ENCODE measurements at places on chromosomes 5 and 9.

- no peak for DNase-seq
Measured at GRCh38 chr9:104068546-104068945, 25.6 kb upstream of the SMC2 start.

DNA sequence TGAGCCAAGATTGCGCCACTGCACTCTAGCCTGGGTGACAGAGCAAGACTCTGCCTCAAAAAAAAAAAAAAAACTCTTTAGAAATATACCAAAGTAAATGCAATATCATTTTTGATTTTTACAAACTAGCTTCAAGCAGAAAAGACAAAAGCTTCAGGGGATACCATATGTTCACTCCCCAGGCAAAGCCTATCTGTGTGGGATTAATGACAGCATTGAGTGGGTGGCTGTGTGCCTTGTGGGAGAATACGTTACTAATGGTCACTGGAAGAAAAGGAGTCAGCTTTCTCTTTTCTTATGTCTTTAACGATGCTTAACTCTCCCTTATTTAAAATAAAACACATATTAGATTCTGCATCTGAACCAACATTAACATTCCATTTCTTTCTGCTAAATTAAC lies 1.9 kb downstream of the PCA3 start:
- DNase-seq = no peak

- DNase-seq = no peak
Measured at GRCh38 chr5:56126487-56127179, 106.5 kb downstream of the ANKRD55 start.

DNA sequence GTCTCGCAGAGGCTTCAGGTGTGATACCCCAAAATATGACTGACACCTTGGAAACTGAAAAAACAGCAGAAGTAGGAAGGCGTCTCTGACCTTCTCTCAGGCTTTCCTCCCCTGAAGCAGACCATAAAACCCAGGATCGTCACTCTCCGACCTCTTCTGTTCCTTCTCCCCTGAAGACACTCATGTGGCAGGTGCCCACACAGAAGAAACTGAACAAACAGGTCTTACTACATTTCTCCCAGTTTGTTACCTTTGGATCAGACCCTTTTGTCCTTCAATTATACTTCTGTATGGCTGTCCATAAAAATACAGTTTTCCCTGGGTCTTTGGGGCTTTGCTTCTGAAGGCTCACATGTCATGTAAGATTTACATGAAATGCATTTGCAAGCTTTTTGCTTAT lies 10.3 kb upstream of the PRUNE2 start:
- no peak for DNase-seq

DNA sequence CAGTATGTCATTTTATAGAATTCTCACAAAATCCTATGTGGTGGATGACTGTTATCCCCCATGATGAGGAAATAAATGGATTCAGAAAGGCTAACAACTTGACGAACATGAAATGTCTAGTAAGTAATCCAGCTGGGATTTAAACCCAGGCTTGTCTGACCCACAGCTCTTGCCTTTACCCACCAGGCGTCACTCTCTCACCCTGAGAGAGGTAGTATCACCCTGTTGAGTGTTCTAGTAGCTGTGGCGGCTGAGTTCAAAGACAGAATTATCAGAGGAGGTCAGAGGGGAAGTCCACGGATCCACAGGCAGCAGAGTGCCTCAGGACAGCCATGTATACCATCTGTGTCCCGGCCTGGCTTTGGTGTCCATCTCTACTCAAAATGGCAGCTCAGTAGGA lies 113.8 kb downstream of the ZNF462 start:
- no peak for DNase-seq

- DNase-seq = no peak
Measured at GRCh38 chr9:32580631-32581300, 7.8 kb upstream of the NDUFB6 start.

GRCh38 chr5:167870055-167870454 lies 421.4 kb upstream of the WWC1 start:
- no peak for DNase-seq

- no peak for DNase-seq
Measured at GRCh38 chr5:154866841-154867240, 8.4 kb downstream of the CNOT8 start.

GRCh38 chr5:218457-219291 lies 554 bp downstream of the SDHA start:
- no peak for DNase-seq

- no peak for DNase-seq
Measured at GRCh38 chr5:25562656-25563055, 917.9 kb upstream of the CDH10 start.

- DNase-seq = no peak
Measured at GRCh38 chr5:123582550-123583285, 70.7 kb downstream of the CSNK1G3 start.

- DNase-seq = no peak
Measured at GRCh38 chr5:68446487-68446894, 230.9 kb downstream of the PIK3R1 start.

DNA sequence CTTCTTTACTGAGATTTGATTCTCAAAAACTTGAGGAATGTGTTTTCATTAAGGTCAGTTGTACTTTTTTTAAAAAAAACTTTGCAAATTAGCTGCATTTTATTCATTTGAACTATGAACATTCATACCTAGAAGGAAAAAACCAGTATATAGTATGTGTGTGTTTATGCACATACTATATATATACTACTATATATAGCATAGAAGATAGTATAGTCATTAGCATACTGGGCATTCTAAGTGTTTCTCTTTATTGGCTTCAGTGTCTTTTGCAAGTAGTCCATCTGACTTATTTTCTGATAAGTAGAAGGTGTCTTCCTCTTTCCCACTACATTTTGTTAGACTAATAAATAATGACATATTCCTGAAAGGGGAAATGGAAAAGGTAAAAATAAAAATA lies 33.0 kb downstream of the ELOVL7 start:
- no peak for DNase-seq

DNA sequence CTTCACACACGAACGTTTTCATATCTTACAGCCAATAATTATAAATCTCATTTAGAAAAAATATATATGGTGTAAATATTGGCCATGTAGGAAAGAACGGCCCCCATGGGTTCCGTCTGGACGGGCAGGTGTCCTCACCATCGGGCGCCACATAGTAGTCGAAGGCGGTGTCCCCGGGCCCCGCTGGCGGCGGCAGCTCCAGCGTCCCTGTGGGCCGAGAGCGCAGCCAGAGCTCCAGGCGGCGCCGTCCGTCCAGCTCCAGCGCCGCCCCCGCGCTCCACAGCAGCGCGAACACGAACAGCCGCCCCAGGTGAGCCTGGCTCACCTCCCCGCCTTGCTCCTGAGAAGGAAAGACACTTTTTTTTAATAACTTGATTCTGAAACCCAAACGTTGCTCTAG lies 134.6 kb downstream of the DNAH5 start:
- DNase-seq = no peak

DNA sequence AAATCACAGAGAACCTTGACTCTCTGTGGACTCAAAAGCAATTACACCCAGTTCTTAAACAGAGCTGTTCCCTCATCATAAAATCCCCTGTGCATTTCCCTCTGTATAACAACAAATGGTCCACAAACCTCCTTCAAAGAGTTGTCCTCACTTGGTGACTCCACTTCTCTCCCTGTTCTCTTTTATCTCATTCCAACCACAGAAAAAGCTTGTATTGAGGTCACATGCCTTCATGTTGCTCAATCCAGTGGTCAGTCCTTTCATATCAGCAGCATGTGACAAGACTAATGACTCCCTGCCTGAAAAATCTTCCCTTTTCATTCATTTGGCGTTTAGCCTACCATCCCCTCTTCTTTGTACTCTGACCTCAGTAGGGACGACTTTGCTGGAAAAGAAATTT lies 158.0 kb downstream of the DEPDC1B start:
- no peak for DNase-seq

DNA sequence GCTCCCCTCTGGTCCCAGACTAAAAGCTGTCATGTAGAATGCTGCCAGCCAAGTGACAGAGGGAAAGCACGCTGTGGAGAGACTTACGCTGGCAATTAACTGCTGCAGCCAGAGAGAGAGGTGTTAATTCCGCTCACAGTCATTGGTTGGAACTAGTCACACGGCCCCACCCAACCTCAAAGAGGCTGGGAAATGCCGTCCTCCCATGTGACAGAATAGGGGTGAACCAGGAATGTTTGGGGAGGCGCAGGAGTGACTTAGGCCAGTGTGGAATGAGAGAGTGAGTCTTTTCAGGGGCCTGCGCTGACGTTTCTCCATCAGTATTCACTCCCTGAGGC lies 87.6 kb downstream of the AMBP start:
- DNase-seq = no peak

- no peak for DNase-seq
Measured at GRCh38 chr5:149260761-149261160, 10.9 kb upstream of the AFAP1L1 start.

- DNase-seq = no peak
Measured at GRCh38 chr9:96665789-96666188, 10.7 kb upstream of the PRXL2C start.

DNA sequence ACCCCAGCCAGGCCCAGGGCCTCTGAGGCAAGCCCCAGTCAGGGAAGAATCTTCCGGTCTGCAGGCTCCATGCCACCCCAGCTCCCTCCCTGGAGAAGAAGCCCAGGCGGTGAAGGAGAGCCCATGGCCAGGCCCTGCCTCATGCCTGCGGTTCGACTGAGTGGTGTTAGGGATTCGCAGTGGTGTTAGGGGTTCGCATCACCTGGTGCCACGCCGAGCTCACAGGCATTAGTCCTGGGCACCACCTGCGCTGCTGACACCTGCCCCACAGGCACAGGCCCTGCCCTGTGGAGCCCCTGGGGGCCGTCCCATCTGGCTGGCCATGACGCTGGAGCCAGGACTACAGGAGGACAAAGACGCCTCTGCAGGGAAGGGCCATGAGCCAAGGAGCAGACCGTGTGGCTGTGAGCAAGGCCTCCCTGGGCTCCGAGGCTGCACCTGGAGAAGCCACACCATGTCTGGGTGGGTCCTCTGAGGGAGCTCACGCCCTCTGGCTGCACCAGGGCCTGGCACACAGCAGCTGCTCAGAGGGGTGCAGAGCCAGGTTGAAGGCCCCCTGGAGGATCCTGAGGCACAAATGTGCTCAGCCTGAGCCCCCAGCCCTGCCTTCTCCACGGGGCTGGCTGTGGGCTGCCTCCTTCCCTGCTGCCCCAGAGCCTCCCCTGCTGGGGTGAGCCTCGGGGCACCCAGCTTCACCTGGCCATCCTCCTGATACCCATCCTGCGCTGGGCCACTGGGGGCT lies 27.6 kb upstream of the RNF130 start:
- DNase-seq = no peak

GRCh38 chr9:15401266-15401665 lies 21.4 kb upstream of the SNAPC3 start:
- no peak for DNase-seq

GRCh38 chr5:17748201-17748600 lies 113.9 kb downstream of the TAF11L14 start:
- DNase-seq = no peak

GRCh38 chr5:167851416-167851815 lies 440.0 kb upstream of the WWC1 start:
- no peak for DNase-seq

GRCh38 chr9:81575956-81576355 lies 113.4 kb downstream of the TLE1 start:
- DNase-seq = no peak

DNA sequence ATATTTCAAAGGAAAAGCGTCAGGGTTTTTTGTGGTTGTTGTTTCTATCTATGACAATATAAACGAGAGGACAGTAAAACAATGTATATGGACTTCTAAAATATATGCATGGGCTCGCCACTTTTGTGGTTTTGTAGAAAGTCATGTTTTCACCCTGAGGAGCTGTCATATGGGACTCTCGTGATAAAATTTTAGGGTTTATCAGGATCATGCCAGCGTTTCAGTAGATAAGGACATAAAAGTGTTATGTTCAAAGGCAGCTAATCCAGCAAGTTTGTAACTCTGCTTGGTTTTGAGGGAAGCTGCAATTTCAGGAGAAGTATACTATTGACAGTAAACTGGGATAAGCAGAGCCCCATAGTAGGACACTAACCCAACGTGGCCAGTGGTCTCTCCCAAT lies 120.3 kb downstream of the CDC42SE2 start:
- no peak for DNase-seq

GRCh38 chr9:137738703-137739102 lies 119.9 kb downstream of the EHMT1 start:
- no peak for DNase-seq

GRCh38 chr5:122849771-122850170 lies 4.4 kb downstream of the SNX24 start:
- no peak for DNase-seq

- no peak for DNase-seq
Measured at GRCh38 chr5:139388198-139388821, 1.4 kb downstream of the MZB1 start.

DNA sequence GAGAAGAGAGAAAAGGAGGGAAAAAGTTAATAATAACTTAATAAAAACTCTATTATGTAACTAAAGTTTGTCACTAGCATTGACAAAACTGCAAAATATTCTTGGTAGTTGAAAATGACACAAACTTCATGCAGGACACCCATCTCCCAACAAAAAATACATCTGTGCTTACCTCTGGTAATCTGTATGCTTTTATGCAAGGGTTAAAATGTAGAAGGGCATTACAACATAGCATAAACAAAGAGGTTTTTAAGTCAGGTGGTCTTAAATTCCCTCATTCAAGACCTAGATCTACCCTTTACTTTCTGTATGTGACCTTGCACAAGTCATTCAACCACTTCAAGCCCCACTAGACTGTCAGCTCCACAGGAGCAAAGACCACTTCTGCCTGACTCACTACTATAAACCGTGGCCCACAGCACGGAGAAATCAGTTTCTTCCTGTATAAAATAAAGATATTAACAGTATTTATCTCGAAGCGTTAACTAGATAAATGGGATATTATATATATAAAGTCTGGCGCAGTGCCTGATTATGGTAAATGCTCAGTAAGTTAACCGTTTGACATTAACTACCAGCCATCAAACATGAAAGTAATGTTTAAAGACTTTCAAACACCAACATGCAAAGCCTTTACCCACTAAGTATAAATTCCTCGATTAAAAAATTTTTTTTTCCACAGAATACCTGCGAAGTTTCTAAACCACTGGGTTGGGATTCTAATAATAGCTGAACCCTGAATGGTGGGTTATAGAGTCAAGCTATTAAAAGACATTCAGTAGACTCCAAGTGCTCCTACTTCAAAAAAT lies 2.0 kb downstream of the FBXL17 start:
- no peak for DNase-seq

DNA sequence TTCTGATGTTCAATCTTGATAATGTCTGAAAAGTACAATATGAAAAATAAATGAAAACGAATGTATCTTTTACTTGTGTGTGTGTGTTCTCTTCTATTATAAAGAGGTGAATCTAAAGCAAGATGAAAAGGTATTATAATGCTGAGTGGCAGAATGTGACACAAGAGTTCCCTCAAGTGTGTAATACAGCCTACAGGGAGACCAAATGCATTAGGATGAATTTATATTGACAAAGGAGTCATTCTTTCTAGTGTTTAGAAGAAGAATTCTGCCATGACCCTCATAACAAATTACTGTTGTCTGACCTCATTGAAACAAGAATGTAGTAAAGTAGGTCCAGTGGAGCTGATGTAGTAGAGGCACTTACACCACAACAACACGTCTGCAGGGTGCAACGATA lies 1119.0 kb upstream of the CDH10 start:
- no peak for DNase-seq

All from stimulated activated CD4-positive, alpha-beta T cell treated with anti-CD3 and anti-CD28 coated beads, Interleukin-1b, Interleukin-23, amount 100 ng/mL, for 1 hour (primary cell).